ENCODE measurements at places on chromosomes 3 and 15. TPM values are rescaled to one million over a fixed set of nuclear protein-coding genes. Genes with fewer than 3 reads are reported as not detected.
A peak's percentile ranks its signal among the peaks of the same experiment; 100 is the strongest.

DNA sequence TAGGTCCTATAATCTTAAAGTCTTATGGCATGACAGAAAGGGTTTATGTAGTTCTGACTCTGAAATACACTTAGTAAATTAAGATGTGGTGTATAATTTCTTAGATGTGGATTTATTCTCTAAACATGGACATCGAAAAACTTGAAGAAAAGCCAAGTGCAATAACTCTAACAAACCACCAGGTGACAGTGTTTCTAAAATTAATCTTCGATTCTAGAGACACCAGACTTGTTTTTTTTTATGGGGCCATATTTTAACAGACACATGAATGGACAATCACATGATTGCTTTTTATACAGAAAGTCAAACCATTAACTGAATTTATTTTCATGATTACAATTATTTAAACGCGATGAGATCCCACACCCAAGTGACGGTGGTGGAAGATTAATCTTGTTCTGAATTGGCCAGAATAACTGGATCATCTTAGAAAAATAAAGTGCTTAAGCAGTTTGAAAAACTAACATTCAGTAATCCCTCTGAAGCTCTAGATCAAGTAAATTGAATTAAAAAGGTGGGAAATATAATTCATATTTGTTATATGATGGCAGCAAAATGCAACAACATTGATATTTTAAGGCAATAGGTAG lies 305.1 kb downstream of the LSAMP start:
- DNase-seq: no peak
- H3K27me3 ChIP-seq: no peaks in the 10 kb centered on the region
- no peak overlapping the region for H3K4me3 ChIP-seq

Gene LRRIQ4
- 0.38 TPM for total RNA-seq

Gene OSBPL10
- 61.0 TPM for total RNA-seq

DNA sequence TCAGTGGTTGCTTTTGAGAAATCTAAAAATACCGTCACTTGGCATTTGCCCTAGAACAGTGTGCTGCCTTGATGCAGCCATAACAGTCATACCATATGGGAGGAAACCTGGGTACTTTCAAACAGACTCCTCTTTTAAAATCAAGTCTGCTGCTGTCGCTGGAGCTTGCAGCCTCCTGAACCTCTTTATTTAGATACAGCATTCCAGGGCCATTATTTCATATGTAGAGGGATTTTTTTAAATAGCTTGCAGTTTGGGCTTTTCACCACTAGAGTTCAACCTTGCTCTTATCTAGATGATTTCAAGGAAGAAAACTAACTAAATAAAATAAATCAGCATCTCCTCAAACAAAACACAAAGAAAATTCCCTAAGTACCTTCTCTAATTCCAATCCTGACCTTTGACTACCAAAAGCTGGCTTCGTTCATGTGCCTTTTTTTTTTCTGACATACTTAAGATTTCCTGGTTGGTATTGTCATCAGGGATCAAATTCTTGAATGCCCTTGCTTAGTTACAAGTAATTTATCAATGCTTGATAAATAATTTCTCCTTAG lies 111.6 kb downstream of the KBTBD8 start:
- no peaks in the 10 kb centered on the region for H3K4me1 ChIP-seq
- no peak overlapping the region for H3K4me3 ChIP-seq
- no peak overlapping the region for H3K27ac ChIP-seq
- peak; percentile 13 for DNase-seq
- H3K36me3 ChIP-seq: no peaks in the 10 kb centered on the region
- no peaks in the 10 kb centered on the region for H3K27me3 ChIP-seq

Gene UBE2E2
- 46.9 TPM for total RNA-seq
